ENCODE measurements at places on chromosomes 5 and 9. TPM values are rescaled to one million over a fixed set of nuclear protein-coding genes. Genes with fewer than 3 reads are reported as not detected.

DNA sequence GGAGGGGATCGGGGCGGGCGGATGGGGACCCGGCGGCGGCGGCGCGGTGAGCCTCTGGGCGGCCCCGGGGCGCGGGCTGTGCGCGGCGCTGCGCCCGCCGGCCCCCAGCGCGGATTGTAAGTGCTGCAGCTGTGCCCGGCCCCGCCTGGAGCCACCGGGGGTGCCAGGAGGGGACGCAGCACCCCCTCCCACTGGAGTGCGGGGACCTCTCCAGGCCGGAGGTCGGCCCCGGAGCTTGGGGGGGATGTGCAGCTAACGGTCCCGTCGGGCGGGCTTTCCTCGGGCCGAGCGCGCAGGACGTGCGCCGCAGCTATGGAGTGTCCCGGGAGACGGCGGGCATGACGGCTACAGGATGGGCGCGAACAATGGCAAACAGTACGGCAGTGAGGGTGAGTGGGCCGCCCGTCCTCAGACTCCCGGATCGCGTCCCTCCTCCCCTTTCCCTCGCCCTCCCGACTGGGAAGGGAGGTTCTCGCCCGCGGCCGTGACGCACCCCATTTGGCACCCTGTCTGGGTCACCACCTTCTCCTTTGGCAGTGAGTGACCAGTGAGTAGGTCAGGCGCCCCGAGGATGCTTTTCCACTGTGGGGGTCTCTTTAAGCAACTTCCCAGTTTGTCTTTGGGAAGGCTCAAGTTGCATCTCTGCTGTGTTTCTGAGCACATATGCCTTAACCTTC lies 483 bp downstream of the FBXL7 start:
- DNase-seq = peak; percentile 62

- no peak for DNase-seq
These were observed 31.8 kb downstream of the C5orf15 start for GRCh38 chr5:133936651-133937015.

- peak; percentile 43 for DNase-seq
These were observed 852 bp downstream of the ARHGEF37 start for GRCh38 chr5:149581931-149582768.

DNA sequence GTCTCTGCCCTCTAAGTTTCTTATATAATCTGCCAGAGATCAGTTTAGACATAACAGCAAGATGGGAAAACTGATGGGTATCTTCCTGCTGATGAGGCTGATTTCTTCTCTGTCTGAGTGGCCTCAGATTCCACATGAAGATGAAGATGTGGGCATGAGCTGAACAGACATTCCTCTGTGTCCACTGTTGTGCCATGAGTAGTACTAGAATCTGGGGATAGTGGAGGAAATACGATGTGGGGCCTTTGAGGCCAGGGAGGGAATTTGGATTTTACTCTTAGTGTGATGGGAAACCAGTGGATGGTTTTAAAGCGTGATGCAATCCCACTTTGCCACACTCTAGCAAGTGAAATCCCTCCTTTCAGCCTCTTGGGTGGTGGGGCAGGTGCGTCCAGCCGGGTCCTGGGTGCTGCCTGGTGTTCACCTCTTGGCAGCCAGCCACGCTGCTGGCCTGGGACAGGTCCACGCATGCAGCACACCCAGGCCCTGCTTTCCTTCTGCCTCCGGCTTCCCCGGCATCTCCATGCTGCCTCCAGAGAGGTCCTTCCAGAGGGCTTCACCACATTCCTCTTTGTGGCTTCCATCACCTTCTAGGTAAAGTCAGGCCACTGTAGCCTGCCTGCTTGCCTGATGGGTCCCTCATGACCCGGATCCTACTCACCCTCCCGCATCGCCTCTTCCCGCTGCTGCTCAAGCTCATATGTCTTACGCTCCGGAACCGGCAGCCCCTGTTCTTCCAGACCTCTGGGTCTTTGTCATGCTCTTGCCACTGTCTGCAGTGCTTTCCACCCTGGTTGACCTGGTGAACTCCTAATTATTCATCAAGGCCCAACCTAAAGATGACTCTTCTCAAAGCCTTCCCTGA lies 28.1 kb upstream of the SH3PXD2B start:
- no peak for DNase-seq

GRCh38 chr5:35047785-35048404 lies at the start of gene AGXT2:
TSS of gene AGXT2 (minus strand) at chr5:35047949. CDS start at chr5:35047892, 57 bp downstream.
- no peak for DNase-seq

- DNase-seq = no peak
These were observed 5.7 kb downstream of the NIPBL start for GRCh38 chr5:36882250-36882649.

DNA sequence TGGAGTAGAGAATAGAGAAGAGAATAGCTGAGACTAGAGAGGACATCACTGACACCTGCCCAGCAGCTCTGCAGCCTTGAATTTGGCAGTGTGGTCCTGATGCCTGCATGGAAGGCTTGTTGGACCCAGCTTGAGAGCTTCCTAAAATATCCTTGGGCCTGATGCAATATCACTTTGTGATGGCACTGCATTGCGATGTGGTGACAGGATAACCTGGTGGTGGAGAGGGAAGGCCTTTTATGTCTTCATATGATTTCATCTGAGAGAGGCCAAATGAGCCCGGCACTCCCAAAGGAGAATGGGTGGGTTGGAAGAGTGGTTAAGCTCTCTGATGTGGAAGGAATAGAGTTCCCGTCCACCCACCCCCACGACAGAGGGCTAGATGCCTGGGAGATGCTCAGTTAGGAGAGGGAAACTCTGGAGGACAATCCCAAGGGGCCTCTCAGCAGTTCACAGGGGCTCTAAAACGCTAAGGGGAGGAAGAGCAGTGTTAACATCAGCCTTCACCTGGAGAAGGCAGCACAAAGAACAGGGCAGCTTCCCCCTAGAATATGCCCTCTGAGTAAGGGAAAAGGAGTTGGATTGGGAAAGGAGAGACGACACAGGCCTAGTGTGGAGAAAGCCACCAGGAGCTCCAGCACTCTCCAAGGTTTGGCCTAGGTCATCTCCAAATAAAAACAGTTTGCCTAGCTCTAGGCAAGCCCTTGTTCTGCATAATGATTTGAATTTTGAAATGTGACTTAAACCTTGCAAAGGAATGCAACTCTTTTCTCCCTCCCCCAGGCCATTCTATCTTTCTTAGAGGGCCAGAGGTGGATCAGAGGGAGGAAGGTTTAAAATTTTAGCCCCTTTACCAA lies 99.8 kb upstream of the SSBP2 start:
- DNase-seq = peak; percentile 34

GRCh38 chr5:74506119-74506518 lies 134.4 kb downstream of the ENC1 start:
- no peak for DNase-seq

DNA sequence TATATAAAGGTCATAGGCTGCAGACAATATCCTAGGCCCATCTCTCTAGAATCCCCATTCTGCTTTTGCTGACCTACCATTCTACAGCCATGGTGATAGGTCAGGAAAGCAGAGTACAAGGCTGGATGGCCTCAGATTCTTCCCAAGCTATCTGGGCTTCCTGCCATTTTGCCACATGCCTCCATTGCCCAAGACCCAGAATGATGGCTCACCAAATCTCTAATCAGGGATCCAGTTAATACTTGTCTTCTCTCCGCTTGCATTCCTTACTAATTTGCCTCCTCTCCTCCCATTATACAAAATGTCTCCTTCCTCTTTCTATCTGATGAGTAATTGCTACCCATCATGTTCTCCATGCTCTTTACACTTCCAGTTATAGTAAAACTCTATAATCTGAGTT lies 22.7 kb upstream of the NDUFS4 start:
- DNase-seq = peak; percentile 9

DNA sequence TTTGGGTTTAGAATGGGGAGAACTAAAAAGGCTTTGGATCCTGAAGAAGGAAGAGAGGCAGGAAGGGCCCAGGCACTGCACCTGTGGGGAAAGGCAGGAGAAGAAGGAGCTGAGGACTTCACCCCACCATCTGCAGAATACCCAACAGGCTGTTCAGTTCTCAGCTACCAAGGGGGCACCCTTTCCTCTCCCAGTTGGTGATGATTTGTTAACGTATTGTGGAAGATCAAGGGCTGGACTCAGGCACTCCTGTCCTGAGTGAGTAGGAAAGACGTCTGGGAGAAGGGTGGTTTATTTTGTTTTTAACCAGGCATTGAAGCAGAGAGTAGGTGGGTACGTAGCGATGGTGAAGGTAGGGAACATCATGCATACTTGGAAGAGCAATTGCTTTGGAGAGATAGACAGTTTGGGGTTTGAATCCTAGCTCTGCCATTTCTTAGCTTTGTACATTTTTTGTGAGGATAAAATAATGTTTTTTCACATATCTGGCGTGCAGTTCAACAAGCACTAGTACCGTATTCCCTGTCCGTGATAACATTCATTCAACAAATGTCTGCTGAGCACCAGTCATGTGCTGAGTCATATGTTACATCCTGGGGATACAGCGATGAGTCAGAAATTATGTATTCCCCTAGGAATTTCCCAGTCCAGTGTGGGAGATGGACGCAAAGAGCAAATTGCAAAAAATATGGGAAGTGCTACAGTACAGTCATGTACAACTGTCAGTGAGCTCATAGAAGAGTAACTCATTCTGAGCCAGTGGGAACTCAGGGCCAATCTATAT lies 2.1 kb downstream of the MSANTD3 start:
- DNase-seq = peak; percentile 100

GRCh38 chr9:624935-625500 lies 216.5 kb upstream of the DMRT1 start:
- peak; percentile 75 for DNase-seq

- DNase-seq = no peak
These were observed 66.3 kb downstream of the C9orf50 start for GRCh38 chr9:129554649-129555048.

- DNase-seq = peak; percentile 79
These were observed 72.7 kb upstream of the RANBP3L start for GRCh38 chr5:36374266-36374862.

DNA sequence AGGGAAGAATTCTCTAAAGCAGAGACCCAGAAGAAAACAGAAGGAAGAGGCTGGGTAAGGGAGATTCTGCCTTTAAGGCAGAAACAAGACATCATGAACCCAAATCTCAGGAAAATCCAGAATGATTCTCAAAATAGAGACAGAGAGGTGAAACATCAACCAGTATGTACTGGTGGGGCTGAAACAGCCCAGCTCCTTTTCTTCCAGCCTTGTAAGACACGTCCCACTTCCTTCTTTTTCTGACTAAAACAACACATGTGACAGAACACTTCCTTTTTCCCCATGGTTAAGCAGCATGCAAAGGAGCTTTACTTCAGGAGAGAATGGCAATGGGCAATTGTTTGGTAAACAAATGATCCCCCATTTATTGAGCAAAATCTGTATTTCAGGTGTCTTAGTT lies 230.8 kb upstream of the NR4A3 start:
- no peak for DNase-seq

- no peak for DNase-seq
These were observed 306.6 kb upstream of the KIF2A start for GRCh38 chr5:61999371-61999770.

GRCh38 chr9:87290241-87291052 lies 207.2 kb upstream of the DAPK1 start:
- DNase-seq = peak; percentile 82

GRCh38 chr5:100772548-100772947 lies 130.5 kb downstream of the ST8SIA4 start:
- DNase-seq = no peak

DNA sequence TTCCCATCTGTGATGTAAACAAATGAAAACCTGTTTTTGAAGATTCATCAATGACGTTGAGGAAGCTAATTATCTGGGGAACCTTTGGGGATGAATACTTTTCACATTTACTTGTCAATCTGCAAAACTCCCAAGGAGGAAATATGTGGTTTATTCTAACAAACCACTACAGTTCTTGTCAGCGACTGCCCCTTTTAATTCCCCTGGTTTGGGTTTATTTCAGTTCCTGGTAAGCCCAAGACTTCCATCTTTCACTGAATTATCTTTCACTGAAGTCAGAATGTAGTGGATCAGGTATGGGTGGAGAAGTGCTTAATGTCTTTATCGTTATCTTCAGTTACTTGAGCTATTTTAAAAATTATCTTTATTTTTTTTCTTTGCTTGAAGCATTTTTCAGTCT lies 40.2 kb downstream of the TLR4 start:
- no peak for DNase-seq

- no peak for DNase-seq
These were observed 31.0 kb downstream of the ALG2 start for GRCh38 chr9:99190597-99191283.

DNA sequence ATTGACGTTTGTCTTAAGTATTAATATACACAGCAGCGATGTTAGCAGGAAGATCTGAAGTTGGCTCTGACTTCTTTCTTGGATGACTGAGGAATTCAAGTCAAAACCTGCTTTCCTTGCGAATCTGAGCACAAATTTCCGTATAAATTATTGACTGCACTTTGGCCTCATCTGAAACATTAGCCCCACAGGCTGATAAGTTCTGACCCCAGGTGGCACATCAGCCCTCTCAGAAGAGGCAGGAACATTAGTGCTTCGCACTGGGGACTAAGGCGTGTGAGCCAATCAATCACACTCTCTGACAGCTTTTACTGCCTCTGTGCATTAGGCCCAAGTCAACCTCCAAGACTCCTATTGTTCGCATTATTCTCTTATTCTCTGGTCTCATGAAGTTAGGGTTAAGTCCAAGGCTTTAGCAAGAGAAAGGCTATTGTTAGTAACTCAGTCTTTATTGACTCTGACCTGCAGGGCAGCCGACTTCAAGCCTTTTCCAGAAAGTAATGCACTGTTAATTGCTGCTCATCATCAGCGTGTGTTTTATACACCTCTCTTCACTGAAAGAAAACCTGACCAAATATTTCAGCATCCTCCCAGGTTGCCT lies 84.2 kb downstream of the ZNF608 start:
- no peak for DNase-seq

DNA sequence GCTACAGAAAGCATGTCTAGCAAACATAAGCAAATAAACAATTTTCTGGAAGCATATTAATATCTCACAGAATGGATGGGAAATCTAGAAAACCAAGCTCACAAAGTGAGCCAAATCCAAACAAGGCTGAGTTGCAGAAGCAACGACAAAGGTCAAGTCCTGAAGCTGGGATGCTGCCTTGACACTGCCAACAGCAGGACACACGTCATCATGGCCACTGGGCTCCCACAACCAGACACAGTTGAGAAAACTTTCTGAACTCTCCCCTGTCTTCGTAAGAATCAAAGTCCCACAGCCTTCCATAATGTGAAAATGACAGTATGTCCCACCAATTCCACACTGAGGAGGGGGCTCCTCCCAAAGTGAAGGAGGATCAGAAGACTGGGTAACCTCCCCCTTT lies 37.6 kb downstream of the EPB41L4A start:
- no peak for DNase-seq

- DNase-seq = no peak
These were observed 462.2 kb downstream of the RASEF start for GRCh38 chr9:82600536-82601292.

GRCh38 chr9:38281196-38281595 lies 111.3 kb upstream of the ALDH1B1 start:
- DNase-seq = no peak

GRCh38 chr5:149217803-149218155 lies 53.9 kb upstream of the AFAP1L1 start:
- no peak for DNase-seq

GRCh38 chr5:34648840-34649158 lies 7.3 kb upstream of the RAI14 start:
- peak; percentile 21 for DNase-seq

Gene NR5A1
- total RNA-seq = not detected

Gene SPAAR
- not detected for total RNA-seq

Gene CDC37L1
- total RNA-seq = 35.2 TPM

Gene FAM200C
- 5.5 TPM for total RNA-seq

Gene MOB3B
- total RNA-seq = 0.25 TPM

Gene CPLANE1
- total RNA-seq = 37.4 TPM

Gene DNAH5
- total RNA-seq = under 0.01 TPM
